ENCODE measurements at places on chromosomes 4 and X.

GRCh38 chr4:57048590-57049304, 61.4 kb downstream of the IGFBP7 start:
- no peak for DNase-seq

GRCh38 chrX:68695206-68695845, 47.9 kb downstream of the STARD8 start:
- DNase-seq: no peak

DNA sequence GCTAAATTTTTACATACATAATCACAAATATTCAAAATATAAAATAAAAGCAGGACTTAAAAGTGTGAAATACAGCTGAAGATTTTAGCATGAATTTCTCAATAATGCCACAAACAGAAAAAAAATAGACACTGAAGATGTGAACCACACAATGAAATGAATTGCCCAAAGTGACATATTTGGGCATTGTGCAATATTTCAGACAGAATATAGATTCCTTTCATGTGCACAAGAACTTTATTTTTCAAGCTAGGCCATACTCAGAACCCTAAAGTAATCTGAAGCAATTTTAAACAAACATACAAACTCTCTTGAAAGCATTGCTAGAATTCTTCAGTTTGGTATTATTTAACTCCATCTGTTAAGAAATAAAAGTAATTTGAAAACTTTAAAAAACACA, 764.1 kb downstream of the STIM2 start:
- no peak for DNase-seq

DNA sequence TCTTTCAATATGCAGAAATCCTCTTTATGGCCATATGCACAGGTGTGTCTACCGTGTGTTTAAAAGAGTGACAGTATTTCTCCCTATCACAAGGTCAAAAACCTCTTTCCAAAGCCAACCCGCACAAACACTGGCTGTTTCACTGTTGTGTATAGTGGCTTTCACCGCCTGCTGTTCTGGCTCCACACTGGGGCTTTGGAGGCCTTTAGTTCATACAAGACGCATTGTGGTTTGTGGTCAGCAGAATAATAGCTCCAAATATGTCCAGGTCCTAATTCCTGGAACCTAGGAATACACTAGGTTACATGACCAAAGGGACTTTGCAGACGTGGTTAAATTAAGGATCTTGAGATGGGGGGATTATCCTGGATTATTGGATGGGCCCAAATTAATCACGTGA, 40.7 kb upstream of the FAM9A start:
- DNase-seq: no peak

DNA sequence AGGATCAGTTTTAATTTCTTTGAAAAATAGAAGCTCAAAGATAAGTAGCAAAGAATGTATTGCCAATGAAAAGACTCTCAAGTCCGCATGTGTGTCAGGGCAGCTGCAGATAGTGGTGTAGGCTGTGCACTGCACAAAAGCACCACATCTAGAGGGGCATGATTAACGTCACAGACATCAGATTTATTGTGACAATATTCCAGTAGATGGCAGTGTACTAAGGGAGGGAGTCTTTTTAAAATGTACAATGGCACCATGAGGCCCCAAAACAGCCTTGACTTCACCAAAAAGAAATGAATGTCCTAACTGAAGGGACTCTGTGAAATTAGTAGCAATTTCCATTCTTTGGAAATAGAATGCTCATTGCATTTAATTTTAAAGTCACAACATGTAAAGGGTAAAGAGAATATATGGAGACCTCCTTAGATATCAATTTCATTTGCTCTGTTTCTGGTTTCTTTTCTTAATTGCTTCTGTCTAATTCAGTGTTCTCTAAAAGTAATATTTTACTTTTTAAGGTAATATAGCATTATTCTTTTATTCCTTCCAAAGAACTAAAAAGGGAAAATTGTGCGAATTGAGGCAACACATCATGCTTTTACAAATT, 98.4 kb downstream of the ZNF827 start:
- DNase-seq: no peak

GRCh38 chr4:83890816-83891215, 354.9 kb downstream of the GPAT3 start:
- DNase-seq: no peak

- no peak for DNase-seq
Measured at GRCh38 chr4:8324640-8325239, 55.2 kb downstream of the HTRA3 start.

DNA sequence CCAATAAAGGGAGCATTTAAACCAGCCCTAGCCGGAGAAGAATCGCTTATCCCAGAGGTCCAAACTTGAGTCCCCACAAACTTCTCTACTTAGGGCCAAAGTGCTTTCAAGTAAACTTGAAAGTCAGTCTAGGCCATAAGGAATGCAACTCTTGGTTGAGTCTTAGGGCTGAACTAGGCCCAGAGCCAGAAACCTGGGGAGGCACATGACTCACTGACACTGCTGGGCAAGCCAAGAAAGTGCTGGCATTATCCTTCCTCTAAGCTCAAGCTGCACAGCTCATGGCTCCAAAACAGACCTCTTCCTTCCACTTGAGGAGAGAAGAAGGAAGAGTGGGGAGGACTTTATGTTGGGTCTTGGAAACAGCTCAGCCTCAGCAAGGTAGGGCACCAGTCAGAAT, 1257.3 kb upstream of the DIAPH2 start:
- DNase-seq: no peak

- no peak for DNase-seq
Measured at GRCh38 chr4:84681486-84682274, 98.8 kb downstream of the CDS1 start.
